ENCODE measurements at places on chromosomes 2 and 18.

GRCh38 chr2:21055879-21056790 is 12.3 kb upstream of the APOB start:
- no peak for DNase-seq

GRCh38 chr2:25388491-25388890 is 46.8 kb upstream of the DNMT3A start:
- DNase-seq, result no peak

GRCh38 chr2:224847381-224847780 is 131.2 kb upstream of the CCDC195 start:
- no peak for DNase-seq

DNA sequence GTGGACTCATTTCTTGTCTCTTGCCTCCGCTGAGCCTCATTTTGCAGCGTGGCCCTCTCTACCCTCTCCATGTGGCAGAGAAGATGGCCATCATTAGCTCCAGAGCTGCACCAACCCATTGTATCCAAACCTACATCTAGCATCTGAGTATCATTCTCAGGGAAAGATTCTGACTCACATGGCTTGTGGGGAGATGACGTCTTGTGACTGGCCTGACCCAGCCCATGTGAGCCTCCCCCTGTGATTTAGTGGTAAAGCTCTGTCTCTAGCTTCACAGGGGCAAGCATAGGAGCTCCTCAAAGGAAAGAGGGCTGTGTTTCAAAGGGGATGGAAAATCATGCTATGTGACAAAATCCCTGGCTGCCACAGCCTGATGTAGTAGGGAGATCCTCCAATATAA is 87.4 kb upstream of the RBMS1 start:
- no peak for DNase-seq

DNA sequence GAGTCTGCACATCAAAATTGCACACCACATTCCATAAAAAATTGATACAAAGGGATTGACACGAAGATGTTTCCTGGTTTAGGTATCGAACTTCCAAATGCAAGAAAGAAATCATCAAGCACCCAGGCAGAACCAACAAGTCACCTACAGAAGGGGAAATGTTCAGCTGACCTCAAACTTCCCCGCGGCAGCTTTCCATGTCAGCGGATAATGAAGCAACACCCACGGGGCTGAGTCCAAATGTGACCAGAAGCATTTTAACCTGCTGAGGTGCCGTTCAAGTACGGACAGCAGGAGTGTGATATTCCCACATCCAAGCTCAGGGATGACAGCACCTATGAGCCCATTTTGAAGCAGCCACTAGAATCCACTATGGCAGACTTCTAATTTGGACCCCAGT is 124.9 kb downstream of the GALNT14 start:
- no peak for DNase-seq

- no peak for DNase-seq
These were observed 1047.6 kb upstream of the FANCL start for GRCh38 chr2:59288771-59289170.

- DNase-seq, result no peak
These were observed 77.5 kb downstream of the FAM171B start for GRCh38 chr2:186771395-186771794.

DNA sequence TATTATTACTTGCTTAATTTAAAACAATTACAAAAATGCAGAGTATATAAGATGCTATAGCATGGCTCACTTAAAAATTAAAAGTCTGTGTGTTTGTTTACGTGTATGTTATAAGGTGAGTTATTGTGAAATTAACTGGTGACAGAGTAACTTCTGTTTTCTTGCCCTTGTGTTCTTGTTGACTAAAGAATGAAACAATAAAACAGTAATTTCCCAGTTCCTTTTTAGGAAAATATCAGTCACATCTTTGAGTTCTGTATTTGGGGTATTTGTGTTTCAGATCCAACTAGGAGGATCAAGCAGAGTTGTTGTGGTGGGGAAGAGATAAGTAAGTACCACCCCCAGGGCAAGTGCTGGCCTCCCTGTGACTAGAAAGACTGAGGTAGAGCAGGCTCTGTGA is 143.6 kb downstream of the CCDC148 start:
- no peak for DNase-seq

DNA sequence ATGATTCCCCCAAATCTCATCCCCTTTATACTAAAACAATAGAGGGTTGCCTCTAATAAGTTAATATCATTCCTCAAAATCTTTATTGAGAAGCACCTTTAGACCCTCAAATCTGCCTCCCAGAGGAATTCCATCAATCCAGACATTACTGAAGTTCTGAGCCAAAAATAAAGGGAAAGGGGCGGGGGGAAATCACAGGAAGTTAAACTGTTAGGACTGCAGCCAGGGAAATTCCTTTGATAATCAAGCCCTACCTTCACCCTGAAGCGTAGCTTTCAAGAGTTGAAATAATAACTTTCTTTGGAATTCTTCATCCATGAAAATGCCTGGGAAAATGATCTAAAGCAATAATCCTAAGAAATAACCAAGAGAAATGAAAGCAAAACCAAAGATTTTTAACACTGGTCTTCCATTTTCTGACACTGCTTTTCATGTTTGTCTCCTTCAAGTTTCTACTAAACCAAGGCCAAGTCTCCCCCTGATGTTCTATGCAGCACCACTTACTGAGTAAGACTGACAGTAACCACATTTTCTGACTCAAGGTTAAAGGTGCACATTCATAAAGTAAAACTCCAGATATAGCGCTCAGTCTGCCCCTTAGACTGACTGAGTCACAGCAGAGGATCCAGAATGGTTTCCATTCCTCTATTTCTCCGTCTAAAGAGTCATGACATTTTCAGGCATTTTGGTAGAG is 78.2 kb downstream of the TCF4 start:
- no peak for DNase-seq

DNA sequence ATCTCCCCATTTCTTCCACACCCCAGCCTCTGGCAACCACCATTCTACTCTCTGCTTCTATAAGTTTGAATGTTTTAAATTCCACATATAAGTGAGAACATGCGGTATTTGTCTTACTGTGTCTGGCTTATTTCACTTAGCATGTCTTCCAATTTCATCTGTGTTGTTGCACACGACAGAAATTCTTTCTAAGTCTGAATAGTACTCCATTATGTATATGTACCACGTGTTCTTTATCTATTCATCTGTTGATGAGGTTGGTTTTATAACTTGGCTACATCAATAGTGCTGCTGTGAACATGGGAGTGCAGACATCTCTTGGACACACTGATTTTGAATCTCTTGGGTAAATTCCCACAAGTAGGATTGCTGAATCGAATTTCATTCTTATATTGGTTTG is 31.8 kb upstream of the MTX2 start:
- DNase-seq, result no peak

GRCh38 chr2:25115902-25116301 is 52.5 kb downstream of the POMC start:
- no peak for DNase-seq

DNA sequence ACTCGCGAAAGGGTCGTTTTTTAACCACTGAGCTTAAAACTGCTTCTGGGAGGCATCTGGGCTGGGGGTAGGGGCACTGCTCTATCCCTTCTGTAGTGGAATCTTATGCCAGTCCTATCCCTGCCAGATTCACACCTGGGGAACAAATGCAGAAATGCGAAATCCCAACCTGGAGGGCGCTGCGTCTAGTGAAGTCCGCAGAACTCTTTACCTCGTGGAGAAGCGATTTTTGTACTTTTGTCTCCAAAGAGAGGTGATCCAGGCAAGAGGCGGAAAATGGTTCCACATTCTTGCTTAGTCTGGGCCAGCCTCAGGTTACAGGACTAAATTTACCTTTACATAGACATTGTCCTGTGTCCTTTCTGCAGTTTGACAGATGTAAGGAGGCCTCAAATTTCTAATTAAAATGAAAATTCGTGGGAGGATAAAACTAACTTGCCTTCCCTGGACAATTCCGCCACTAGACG is 10.4 kb downstream of the TBR1 start:
- DNase-seq, result no peak

DNA sequence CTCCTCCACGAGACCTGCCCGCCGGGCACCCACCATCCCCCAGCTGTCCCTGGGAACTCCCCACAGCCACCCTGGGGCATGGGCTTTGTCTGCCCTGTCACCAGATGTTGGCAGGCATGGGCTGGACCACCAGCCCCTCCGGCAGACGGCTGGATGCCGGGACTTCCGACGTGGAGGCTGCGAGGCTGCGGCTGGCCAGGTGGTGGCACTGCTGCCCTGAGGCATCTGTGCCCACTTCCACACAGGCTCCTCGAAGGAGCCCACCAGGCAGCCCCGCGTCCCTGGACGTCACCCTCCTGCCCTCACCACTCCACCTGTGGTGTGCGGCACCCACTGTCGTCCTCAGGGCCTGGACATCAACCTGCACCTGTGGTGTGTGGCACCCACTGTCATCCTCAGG is 319.9 kb upstream of the SALL3 start:
- no peak for DNase-seq

GRCh38 chr2:97844311-97844859 is 131.0 kb downstream of the ZAP70 start:
- no peak for DNase-seq

DNA sequence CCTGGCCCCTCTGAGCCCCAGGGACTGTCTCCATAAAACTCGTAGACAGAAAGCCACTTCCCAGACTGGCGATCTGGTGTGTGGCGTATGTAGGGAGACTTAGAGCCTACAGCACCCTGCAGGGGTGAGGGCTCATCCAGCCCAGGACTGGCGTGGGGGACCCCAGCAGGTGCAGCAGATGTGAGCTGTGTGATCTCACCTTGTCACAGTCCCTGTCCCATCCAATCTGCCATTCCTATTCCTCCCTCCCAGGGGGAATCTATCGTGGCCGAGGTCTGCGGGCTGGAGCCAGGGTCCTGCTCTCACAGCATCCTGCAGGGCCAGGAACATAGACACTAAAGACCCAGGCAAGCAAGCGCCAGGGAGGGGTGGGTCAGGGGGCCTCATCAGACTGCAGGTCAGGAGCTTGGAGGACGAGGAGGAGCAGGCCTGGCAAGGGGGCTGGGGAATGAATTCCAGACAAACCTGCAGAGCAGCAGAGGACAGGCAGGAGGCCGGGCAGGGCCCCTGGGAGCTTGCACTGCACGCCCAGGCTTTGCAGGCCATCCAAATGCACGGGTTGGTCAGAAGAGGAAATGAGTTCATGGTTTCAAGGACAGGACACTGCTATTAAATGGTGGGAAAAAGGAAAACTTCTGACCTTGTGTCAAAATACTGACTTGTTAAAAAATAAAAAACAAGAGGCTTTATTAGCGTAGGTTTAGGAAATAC is 32.5 kb downstream of the HS6ST1 start:
- no peak for DNase-seq

DNA sequence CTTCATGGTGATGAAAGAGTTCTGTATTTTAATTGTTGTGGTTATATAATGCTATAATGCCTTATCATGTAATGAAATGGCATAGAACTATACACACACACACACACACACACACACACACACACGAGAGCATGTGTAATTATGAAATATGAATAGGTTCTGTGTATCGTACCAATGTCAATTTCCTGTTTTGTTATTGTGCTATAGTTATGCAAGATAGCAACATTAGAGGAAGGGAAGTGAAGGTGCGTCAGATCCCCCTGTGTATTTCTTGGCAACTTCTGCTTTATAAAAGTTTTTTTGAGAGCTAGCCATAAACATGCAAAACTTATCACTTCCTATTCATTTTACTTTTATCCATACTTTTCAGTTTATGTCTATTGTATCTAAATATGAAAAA is 60.7 kb upstream of the ARHGAP15 start:
- DNase-seq, result no peak

GRCh38 chr2:147688242-147688641 is 156.6 kb upstream of the ACVR2A start:
- no peak for DNase-seq

GRCh38 chr2:135984199-135985017 is 1.0 kb downstream of the DARS1 start:
- no peak for DNase-seq

- peak; percentile 35 for DNase-seq
These were observed 573 bp downstream of the PAIP2B start for GRCh38 chr2:71226096-71226964.

DNA sequence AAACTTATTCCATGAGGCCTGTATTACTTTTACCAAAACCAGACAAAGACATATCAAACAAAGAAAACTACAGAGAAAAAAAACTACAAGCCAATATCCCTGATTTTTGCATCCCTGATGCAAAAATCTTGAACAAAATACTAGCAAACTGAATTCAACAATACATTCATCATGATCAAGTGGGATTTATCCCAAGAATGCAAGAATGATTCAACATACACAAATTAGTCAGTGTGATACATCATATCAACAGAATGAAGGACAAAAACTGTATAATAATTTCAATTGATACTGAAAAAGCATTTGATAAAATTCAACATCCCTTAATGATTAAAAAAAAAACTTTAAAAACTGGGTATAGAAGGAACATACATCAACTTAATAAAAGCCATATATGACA is 106.8 kb downstream of the SLC39A10 start:
- DNase-seq, result no peak

DNA sequence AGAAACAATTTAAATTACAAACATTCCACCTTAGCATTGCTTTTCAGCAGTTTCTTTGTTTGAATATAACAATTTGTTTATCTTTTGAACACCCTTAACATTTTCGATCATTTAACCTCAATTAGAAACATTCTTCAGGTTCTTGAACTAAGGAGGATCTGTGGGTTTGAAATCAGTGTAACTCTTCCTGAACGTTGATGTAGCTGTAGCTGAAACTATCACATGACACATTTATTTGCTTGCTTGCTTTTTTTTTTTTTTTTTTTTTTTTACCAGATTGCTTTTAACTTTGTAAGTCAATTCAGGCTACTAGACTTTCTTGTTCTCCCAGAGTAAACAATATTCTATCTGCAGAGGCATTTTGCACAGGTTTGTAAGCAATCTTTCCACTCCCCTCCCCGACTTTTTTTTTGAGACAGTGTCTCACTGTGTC is 47.6 kb downstream of the GPD2 start:
- DNase-seq, result no peak

GRCh38 chr2:26128176-26128575 is 44.7 kb upstream of the GAREM2 start:
- no peak for DNase-seq

- DNase-seq, result no peak
These were observed 26.5 kb downstream of the LDAH start for GRCh38 chr2:20796374-20796791.

DNA sequence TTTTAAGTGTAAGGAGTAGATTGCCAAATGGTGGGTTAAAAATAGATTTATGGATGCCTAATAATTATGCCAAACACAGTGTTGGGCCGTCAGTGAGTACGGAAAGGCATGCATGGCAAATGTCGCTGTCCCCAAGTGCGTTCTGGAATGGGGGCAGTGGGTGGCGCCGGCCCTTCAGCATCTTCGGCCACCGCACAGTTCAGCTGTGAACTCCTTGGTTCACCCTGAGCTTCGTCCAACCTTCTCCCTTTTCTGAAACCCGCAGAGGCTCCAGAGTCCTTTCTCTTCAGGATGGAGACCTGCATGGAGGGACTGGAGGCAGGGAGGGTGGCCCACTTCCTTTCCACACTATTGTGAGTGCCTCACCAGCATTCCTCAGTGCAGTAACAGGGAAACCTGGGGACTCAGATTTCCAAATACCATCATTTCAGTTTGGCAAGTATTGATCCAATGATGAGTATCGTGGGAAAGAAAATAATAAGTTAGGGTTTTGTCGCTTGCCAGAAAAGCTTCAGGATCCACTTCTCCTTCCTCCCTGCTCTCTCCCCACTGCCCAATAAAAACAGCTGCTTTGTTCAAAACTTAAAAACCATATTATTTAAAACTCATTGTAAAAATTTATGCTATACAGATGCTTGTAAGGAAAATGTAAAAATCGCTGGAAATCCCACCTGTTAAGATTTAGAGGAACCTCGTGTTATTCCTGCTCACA is 74.6 kb upstream of the TXNDC2 start:
- no peak for DNase-seq

GRCh38 chr2:191789796-191790195 is 57.1 kb downstream of the CAVIN2 start:
- DNase-seq, result no peak

- no peak for DNase-seq
These were observed 14.2 kb downstream of the ACTG2 start for GRCh38 chr2:73906847-73907505.
